ENCODE measurements at places on chromosomes 12 and 14.

GRCh38 chr12:107917912-107918800, 143.7 kb downstream of the ASCL4 start:
- DNase-seq = no peak

DNA sequence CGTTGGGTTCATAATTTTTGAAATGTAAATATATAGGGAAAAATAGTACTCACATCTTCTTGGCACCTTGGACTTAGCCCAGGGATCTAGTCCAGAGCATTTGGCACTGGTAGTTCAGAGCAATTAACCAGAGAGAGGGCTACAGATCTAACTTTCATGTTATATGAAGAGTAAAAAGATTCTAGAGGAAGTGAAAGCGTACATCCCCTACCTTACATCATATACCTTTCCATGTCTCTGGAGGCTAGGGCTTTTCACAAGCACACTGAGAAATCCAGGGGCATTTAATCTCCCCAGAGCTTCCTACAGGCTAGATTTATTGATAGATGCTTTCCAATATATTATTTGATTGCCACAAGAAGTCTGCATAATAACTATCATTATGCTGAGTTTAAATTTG, 687.5 kb upstream of the FBXO33 start:
- DNase-seq = no peak

GRCh38 chr14:100317912-100318808, 5.0 kb upstream of the SLC25A47 start:
- peak; percentile 77 for DNase-seq

DNA sequence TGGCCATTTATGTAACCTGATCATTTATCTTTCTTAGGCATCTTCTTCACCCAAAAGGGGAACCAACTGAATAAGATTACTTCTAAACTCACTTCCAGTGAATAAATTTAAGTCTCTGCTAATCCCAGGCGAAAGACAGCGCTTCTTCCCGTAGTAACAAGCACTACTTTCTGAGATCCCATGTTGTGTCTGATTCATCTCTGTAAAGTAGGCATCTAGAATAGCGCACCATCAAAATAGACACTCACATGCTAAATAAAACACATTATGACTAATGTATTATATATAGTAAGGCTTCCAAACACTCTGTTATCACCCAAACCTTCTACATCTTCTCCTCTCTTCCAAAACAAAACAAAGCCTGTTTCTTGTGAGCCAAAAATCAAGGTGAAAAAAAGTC, 15.1 kb downstream of the GTF2A1 start:
- DNase-seq = no peak

DNA sequence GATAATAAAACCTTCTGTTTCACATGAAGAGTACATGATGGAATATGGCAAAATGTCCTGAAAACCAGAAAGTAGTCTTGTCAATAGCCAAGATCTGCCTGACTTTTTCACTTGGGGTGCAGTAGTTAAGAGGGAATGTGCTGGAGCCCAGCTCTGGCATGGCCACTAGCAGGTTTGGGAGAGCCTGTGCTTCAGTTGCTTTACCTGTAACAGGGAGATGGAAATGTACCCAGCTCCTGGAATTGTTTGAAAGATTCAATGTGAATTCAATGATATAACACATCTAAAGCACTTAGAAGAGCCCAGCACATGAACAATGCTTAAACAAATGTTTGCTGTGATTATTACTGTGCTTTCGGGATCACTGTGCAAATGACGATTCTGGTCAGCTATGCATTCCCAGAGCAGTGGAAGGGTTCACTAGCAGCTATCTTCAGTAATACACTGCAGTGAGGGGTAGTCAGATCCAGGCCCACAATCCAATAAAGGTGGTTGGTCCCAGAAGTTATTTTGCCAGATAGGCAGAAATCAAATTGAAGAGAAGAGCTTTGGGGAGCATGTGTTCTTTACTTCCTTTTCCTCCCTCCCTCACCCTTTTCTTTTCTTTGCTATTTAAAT, 224.9 kb downstream of the APAF1 start:
- no peak for DNase-seq

DNA sequence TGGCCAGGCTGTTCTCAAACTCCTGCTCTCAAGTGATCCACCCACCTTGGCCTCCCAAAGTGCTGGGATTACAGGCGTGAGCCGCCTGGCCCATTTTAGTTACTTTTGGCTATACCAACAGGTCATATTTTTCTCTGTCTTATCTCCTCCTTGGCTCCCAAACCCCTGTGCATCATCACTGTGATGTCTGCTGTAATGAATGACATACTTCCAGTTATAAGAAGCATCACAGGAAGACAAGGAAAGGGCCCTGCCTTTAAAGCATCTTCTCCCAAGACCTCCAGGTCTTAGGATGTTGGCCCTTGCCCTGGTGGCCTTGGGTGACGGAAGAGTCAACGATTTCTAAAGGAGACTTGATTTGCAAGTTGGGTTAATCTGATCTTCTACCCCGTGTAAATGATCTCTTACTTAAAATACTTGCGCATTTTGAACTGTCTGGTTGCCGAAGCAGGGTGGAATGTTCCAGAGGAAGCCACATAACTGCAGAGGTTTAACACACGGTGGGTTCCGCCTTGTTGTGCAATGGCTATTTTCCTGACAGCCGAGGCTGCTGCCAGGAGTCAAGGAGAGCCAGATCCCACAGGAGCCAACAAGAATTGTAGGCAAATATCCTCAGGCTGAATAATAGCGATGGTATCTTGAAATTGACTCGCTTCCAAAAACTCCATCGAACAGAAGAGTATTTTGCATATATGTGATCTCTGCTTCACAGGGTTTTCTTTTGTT, 55.7 kb upstream of the PLXNC1 start:
- DNase-seq = no peak

- no peak for DNase-seq
These were observed 29.2 kb downstream of the DIP2B start for GRCh38 chr12:50533971-50534370.

GRCh38 chr14:56808110-56808382, 2.2 kb downstream of the OTX2 start:
- DNase-seq = no peak

DNA sequence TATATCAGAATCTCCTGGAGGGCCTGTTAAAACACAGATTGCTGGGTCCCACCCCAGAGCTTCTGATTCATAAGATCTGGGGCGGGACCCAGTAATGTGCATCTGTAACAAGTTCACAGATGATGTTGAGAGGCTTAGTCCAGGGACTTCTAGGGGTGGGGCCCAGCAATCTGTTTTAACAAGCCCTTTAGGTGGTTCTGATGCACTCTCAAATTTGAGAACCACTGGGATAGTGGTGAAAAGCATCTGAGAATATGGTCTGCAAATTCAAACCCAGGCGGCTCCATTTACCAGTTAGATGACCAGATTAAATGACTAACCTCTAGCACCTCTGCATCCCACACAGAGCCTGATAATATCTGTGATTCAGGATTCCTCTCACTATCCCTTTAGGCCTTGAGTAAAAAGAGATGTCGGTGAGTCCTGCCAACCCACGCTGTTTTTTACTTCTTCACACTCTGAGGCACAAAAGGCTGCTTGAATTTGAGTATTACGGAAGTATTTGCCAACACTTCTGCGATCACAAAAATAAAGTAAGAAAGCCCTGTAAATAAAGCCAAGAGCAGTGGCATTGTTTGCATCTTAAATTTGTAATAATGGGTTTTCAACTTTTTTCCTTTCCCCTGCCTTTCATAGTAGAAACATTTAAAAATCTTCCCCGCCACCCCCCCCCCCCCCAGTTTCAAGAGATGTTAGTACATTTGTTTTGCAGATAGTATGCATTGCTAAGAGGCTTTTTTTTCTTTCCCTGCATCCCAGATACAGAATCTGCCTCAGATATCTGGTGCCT, 1.8 kb upstream of the FRS2 start:
- DNase-seq = no peak

DNA sequence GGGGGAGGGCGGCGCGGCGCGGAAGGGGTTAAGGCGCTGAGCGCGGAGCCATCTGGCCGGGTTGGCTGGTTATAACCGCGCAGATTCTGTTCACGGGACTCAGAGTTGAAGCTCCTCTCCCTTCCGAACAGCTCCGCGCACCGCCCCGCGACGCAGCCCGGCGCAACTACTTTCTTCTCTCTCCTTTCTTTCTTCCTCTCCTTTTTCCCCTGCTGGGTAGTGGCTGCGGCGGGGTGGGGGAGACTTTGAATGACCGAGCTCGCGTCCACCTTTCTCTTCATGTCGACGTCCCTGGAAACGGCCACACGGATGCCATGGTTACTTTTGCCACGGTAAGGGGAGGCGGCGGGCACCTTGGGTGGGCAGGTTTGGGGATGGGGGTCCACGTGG, at the start of gene NTF3:
TSS of gene NTF3 (plus strand) at position 98 of the 390 bp plus-strand sequence. CDS start at position 315, 217 bp downstream.
- no peak for DNase-seq

DNA sequence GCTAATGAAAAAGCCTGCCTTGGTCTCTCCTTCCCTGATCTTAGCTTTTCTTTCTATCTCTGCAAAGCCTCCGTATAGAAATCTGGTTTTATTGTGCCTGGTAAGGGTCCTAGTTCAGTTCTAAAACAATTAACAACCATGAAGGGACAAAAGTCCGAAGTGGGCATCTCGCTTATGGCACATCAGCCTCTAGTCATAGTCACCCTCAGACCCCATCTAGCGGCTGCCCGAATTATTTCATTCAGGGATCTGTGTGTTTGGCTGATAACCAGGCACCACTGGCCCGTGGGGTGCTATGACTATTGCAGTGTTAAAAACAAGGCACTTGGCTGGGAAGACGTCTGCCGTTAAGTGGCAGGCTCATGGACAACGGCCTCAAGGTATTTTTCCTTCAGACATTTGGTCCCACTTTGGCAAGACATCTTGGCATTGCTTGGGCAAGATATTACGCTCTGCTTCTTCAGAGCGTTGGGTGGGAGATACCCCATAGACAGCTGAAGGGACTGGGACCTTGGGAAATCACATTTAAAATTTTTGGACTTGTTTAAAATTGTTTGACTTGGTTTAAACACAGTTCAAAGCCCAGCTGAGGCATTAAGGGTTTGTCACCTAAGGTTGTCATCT, 87.1 kb downstream of the SINHCAF start:
- DNase-seq = peak; percentile 61

- DNase-seq = no peak
These were observed 122.0 kb downstream of the KCNC2 start for GRCh38 chr12:75087654-75088053.

- DNase-seq = no peak
These were observed 164.3 kb downstream of the GRIP1 start for GRCh38 chr12:66514581-66514980.

GRCh38 chr12:2389079-2389790, 336.4 kb downstream of the CACNA1C start:
- no peak for DNase-seq

- DNase-seq = no peak
These were observed 110.0 kb downstream of the FOXG1 start for GRCh38 chr14:28876572-28876945.

DNA sequence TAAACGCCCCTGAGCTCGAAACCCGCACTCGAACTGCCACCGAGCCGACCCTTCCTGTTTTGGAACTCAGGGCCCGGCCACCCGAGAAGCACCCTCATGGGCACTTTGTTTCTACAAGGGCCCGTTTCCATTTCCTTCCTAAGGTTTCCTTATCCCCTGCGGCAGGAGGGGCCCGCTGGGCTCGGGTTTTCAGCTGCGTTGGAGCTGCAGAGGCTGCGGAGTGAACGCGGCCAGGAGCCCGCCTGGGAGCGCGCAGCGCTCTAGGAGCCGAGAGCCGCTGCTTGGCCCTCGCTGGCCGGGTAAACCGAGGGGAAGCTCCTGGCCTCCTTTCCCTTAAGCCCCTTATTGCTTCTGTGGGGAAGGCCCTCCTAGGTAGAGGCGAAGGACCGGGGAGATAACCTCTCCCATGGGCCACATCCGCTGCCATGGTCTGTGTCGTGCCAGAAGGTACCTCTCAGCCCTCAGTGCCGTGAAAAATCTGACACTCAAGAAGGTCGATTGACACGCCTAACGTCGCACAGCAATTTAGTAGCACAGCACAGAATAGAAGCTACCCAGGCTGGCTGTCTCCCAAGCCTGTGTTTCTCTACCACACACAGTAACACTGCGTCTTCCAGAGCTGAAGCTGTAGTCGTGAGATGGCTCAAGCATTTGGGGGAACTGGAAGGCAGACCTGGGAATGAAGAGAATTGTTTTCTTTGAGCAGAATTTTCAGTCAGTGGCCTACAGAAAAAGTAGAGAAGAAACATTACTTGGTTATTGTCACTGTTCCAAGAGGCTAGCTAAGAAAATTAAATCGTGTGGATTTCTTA, 12.9 kb upstream of the CALM1 start:
- peak; percentile 46 for DNase-seq

GRCh38 chr12:64610079-64610659, at the start of gene RASSF3:
Gene RASSF3 (plus strand): TSS chr12:64610495. CDS start chr12:64610633, 138 bp downstream.
- peak; percentile 72 for DNase-seq

- no peak for DNase-seq
These were observed 32.3 kb downstream of the PROX2 start for GRCh38 chr14:74843653-74844052.

- no peak for DNase-seq
These were observed 43.2 kb downstream of the PLEKHG7 start for GRCh38 chr12:92745856-92746550.

DNA sequence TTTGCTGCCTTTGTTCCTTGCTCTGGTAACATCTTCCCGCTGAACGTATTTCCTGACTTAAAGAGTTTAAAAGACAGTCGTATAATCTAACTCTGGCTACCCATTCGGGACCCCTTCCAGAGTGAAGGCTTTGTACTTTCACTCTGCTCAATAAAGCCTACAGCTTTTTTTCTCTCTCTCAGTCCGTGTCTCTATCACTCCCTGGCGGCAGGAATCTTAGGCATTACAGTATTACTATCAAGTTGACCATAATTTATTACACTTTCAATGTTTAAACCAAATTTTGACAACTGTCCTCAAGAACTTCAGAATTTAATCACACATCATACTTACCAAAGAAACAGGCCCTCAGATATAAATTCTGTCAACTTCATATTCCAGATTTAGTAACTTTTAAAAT, 967.9 kb downstream of the FSCB start:
- no peak for DNase-seq

DNA sequence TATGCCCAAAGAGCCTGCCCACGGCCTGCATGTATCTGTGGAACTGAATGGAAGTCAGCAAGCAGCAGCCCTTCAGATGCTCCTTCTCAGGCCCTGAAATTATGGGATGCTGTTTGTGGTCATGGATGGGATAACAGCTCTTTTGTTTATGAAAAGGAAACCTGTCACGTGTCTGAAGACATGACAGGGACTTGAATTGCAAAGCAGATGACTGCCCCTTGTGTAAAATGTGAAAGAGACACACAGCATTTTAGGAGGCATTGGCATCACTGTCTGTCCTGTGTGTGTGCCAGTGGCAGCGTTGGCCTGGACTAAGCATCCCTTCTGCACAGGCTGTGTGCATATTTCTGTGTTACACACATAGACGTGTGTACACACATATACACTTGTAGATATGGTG, 192.1 kb downstream of the VRK1 start:
- no peak for DNase-seq

DNA sequence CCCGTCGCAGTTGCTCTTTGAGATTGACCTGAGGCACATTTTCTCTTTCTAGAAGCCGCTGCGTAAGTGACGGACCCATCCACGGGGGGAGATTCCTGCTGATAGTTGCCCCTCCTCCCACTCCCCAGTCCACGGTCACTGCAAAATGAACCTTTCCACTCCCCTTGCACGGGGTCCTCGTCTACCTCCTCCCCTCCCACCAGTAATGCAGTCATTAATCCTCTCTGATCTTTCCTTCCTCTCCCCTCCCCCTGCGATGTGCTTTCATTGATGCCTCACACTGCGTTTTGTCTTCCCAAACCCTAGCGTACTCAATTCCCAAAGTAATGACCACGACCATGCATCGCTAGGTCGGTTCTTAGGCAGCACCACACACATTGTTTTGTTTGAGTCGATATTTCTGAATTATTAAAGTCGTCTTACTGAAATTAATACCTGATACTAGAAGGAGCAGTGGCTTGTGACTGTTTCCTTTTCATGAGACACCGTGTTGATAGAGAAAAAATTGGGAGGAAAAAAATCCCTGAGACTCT, 857 bp downstream of the ETNK1 start:
- no peak for DNase-seq

GRCh38 chr12:94091624-94092023, 56.8 kb upstream of the PLXNC1 start:
- no peak for DNase-seq
